ENCODE measurements at places on chromosomes 13 and 19. TPM values are rescaled to one million over a fixed set of nuclear protein-coding genes. Genes with fewer than 3 reads are reported as not detected.

SF3A2 gene
- total RNA-seq, result 45.4 TPM

SIGLEC5 gene
- not detected for total RNA-seq

TINCR gene
- total RNA-seq, result 29.7 TPM

PSG1 gene
- not detected for total RNA-seq

CBY2 gene
- 0.32 TPM for total RNA-seq

KCNC3 gene
- 0.48 TPM for total RNA-seq

SMIM44 gene
- not detected for total RNA-seq

GPR4 gene
- 0.56 TPM for total RNA-seq

CEACAM21 gene
- 2.0 TPM for total RNA-seq

CCDC61 gene
- 9.1 TPM for total RNA-seq

LILRA6 gene
- not detected for total RNA-seq

IRS2 gene
- 1.6 TPM for total RNA-seq

ZNF791 gene
- total RNA-seq, result 14.7 TPM

GZMM gene
- not detected for total RNA-seq

SPTBN4 gene
- total RNA-seq, result 0.20 TPM

NBEA gene
- 1.2 TPM for total RNA-seq

OVOL3 gene
- total RNA-seq, result not detected

Measured in esophagus mucosa (tissue), 1 donor.